ENCODE measurements at places on chromosomes 5 and 9.

DNA sequence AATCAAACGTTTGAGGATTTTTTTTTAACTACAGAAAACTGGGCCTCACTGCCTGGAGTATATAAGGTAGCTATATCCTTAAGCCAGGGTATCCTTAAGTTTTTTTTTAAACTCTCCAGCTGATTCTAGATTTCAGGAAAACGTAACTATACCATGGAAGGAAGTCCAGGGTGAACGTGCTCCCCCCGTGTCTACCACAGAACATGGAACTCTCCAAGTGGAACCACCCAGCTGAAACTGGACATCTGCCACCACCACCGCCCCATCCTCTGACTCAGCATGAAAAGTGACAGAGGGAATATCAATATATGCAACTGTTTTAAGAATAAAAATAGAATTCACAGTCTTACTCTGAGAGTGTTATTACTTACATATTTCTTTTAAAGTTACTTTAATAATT lies 61.3 kb downstream of the DROSHA start:
- no peak for DNase-seq

DNA sequence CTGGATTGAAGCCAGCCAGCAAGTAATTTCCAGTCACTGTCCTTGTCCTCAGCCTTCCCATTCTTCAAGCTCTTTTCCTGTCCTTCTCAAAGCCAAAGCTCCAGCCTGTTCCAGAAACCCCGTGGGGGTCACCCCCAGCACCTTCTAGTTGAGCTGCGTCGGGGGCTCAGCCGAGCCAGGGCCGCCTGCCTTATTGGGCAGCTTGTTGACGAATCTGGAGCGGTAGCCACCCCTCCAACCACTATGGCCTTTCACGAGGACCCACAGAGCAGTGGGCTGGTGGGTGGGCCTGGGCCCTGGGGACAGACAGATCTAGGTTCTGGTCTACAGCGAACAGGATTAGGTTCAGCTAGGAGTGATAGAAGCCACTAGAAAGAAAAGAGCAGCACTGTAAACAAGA lies 47.3 kb downstream of the TSPAN17 start:
- DNase-seq, result no peak

- DNase-seq, result no peak
Observed at GRCh38 chr9:76595645-76596044, 136.7 kb downstream of the GCNT1 start.

DNA sequence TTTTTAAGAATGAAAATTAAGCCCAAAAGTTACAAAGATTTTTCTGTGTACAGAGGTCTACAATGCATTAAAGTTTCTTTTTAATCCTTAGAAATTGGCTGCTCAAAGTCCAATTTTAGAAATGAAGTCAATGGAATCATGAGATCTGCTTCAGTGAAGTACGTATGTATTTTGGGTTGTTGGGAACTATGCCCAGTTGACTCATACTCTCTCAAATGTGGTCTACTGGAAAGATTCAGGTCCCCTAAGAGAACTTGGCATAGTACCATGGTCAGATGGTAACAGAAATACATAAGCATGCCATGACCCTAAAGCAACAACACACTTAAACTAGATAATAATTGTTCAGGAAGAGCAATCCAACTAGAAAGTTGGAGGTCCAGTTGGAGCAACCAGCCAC lies 23.0 kb downstream of the FBLL1 start:
- DNase-seq, result no peak

GRCh38 chr9:96493757-96494156 lies 43.8 kb downstream of the HABP4 start:
- no peak for DNase-seq

DNA sequence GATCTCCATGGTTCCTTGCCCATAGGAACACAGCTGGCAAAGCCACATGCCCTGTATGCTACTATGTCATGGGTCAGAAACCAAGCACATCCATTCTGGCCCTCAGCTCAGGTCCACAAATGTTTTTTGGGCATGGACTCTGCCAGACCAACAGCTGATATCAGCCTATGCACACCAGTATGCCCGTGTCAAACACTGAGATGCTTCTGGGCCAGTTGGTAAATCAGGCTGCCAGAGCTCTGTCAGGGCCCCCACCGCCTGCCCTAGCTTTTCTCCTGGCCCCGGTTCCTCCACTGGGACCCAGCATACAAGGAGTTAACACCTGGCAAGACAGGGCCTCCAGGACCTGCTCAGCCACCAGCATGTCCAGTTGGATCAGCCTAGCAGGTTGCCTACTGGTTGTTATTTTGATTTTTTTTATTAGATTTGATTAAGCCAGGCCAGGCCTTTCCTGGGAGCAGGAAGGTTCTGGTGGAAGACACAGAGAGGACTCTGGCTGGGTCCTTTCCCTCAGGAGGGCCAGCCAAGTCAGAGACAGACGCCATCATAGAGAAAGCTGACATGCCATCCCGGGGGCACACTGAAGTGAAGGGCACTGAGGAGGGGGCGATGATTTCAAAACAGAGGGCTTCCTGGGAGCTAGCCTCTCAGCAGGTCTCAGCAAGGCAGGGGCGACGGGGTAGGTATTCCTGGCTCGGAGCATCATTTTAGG lies 65.8 kb downstream of the TSTD2 start:
- DNase-seq, result no peak

GRCh38 chr9:34956648-34957047 lies 1.4 kb upstream of the PHF24 start:
- DNase-seq, result no peak

DNA sequence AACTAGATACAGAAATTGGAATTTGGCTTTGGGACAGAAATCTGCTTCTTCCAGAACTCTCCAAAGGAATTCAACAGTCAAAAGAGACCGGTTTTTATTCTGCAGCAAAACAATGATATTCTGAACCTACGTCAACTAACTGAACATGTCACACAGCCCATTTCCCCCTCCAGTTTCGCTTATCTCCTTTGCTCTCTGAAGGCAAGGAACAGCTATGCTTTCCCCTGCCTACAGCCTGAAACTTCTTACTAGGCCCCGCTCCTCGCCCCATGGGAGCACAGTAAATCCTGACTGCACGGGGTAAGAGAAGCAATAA lies 488 bp downstream of the SKIC3 start:
- no peak for DNase-seq

DNA sequence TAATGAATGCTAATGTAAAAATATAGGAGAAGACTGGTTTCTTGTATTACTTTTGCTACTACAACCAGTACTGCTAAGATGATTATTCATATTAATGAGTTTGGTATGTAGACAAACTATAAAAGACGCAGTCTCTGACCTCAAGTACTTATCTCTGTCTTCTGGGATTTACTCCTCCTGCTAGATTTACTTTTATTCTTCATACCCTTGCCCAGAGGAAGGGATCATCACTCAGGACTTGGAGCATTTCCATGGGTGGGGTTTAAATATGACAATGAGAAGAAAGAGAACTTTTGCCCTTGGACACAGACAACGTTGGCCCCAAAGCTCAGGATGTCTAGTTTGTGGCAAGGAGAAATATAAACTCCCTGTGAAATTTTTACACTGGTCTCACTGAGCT lies 126.1 kb downstream of the BNC2 start:
- DNase-seq, result no peak

DNA sequence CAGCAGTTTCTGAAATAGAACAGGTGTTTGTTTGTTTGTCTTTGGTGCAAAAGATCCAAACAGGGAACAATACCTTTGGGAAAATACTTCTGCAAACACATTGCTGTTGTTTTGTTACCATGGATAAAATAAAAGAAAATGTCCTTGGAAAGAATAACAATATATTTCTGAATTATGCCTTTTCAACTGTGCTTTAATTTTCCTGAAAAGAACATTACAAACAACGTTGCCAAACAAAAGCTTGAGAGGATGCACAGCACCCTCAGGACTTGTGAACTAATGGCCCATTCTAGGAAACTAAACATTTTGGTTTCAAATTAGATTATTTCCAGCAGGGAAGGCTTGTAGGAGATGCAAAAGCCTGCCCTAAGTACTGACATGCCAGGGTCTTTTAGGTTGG lies 967.2 kb downstream of the TLE4 start:
- no peak for DNase-seq

DNA sequence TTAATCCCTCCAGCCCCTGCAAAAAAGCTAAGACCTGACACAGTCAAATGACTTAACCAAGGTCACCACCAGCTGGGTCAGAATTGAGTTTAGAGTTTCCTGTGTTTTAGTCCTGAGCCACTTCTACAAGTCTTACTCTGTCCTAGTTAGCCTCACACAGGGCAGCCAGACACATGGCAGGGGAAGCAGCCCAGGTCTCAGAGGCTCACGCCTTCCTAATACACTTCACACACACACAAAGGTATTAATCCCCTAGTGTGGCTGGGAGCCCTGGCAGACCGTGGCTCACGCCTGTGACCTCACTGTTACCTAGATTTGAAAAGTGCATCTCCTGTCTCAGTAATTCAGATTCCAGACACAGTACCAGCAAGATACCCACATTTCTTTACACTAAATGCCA lies 77.4 kb upstream of the WWC1 start:
- DNase-seq, result no peak

- no peak for DNase-seq
Observed at GRCh38 chr5:112857866-112858265, 3.2 kb upstream of the SRP19 start.

DNA sequence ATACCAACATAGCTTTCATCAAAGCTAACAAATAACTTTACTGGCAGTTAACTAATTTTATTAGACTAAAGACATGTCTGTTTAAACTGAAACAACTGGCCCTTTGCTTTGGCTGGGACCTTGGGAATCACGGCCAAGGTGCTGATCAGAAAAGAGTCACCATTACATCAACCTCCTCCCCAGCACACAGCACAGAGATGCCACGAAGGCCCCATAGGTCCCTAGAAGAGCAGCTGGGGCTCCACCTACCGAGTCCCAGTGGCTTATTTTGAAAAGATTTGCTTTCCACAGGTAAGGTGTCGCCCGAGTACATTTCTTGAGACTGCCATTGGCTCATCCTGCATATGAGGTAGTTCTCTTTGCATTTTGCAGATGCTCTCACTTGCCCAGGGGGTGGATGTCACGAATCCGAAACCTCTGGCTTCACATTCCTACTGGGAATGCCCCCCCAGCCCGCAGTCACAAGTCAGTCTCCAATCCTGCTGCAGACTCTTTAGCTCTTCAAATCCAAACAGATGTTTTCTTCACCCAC lies 18.8 kb upstream of the HSD17B3 start:
- no peak for DNase-seq

- no peak for DNase-seq
Observed at GRCh38 chr5:107652839-107653607, 17.7 kb downstream of the EFNA5 start.

- DNase-seq, result no peak
Observed at GRCh38 chr5:36389245-36389644, 87.5 kb upstream of the RANBP3L start.

DNA sequence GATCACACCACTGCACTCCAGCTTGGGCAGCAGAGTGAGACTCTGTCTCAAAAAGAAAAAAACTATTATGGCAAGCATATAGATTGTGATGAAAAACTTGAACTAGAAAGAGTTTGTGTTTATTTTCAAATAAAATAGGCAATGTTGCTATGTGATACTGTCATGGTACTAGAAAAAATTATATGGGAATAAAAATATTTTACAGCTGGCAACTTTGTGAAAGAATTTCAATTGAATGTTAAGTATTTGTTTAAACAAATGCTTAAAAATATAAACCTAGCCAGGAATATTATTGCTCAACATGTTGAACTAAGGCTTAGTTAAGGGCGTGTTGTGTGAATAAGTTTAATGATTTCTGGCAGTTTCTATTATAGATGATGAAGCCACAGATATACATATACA lies 31.7 kb downstream of the HSDL2 start:
- DNase-seq, result no peak

- DNase-seq, result no peak
Observed at GRCh38 chr9:131432597-131433301, 38.9 kb downstream of the PRRC2B start.

GRCh38 chr5:155728857-155729683 lies 597.9 kb upstream of the SGCD start:
- no peak for DNase-seq

GRCh38 chr9:68981789-68982188 lies 32.1 kb downstream of the PRKACG start:
- DNase-seq, result no peak

DNA sequence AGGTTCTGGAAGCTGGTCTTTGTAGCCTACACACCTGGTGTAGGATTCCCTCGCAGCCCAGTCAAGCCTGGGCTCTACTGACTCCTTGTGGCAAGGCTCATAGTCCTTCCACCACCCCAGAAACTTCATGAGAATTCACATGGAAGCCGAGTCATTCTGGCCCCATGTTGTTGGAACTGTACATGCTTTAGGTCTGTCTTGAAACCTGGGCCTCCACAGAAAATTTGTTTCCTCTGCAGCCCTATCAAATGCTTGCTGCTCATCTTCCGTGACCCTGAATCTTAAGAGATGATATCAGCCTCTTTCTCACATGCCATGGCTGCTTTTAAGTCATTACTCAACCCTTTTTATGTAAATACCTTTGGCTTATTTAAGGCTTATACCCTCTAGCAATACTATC lies 113.4 kb upstream of the GRHPR start:
- no peak for DNase-seq

- no peak for DNase-seq
Observed at GRCh38 chr5:66438696-66439095, 157.5 kb upstream of the MAST4 start.

GRCh38 chr5:176535101-176535663 lies 2.0 kb downstream of the RNF44 start:
- DNase-seq, result no peak

GRCh38 chr5:143080982-143081381 lies 310.8 kb downstream of the ARHGAP26 start:
- DNase-seq, result no peak

GRCh38 chr9:69093471-69094103 lies 58.0 kb downstream of the FXN start:
- DNase-seq, result no peak

- no peak for DNase-seq
Observed at GRCh38 chr9:5851445-5851844, 18.5 kb upstream of the ERMP1 start.

DNA sequence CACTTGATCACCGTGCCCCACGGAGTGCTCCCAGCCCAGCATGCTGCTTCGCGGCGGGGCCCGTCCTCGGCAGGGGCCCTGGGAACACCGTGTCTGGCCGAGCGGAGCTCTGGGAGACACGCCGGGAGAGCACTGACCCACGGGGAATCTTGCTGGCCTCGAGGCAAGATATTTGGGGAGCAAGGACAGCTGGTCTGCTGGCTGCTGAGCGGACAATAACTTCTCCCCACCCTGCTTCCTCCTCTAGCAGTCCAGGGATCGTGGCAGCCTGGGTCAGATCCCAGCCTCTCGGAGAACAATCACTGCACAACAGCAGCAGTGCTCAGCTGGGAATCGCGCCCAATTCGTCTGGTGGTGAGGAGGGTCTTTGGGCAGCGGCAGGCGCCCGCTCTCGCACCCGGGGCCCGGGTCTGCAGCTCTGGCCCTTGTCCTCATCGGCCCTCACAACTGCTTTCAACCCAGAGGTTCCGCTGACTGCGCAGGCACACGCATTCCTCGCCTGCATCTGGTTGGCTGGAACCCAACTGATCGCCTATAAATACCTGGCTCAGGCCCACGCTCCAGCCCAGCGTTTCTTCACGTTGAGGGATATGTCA lies 43.4 kb downstream of the DBH start:
- DNase-seq, result no peak

- DNase-seq, result no peak
Observed at GRCh38 chr5:96986450-96986849, 50.6 kb downstream of the LNPEP start.

GRCh38 chr9:33161589-33162132 lies 5.5 kb downstream of the B4GALT1 start:
- DNase-seq, result no peak

- DNase-seq, result no peak
Observed at GRCh38 chr9:107488375-107489143, 1.0 kb downstream of the KLF4 start.
